Endothelial cell of umbilical vein (primary cell): ENCODE measurements at places on chromosomes 5 and 9. TPM values are rescaled to one million over a fixed set of nuclear protein-coding genes. Genes with fewer than 3 reads are reported as not detected.

Gene AQP7
- 2.3 and 3.7 TPM in 2 replicates for total RNA-seq

GRCh38 chr9:76898786-76899185, 7.1 kb downstream of the PRUNE2 start:
- no peak overlapping the region for H3K4me3 ChIP-seq
- H3K27me3 ChIP-seq = peaks cover 7% of the 10 kb centered on the region
- H3K36me3 ChIP-seq = no peaks in the 10 kb centered on the region

DNA sequence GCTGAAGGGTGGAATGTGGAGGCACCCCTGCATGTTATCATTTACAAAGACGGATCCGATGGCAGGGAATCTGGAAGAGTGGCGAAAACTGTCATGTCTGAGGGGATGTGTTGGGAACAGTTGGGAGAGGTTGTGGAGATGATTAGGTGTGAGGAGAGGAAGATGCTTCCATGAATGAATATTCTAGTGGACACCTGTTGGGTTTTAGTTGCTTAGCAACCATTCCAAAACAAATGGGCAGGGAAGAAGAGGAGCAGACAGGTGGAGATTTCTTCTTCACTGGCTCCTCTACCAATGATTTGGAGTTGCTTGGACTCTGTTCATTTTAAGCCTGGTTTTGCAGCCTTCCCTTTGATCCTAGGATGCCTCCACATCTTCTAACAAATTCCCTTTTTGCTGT, 465.3 kb upstream of the CLINT1 start:
- DNase-seq = no peak
- H3K36me3 ChIP-seq = no peaks in the 10 kb centered on the region
- H3K4me3 ChIP-seq = no peak overlapping the region

Gene BHMT2
- 0.71 and 0.76 TPM in 2 replicates for total RNA-seq
